Thoracic aorta endothelial cell (primary cell): ENCODE measurements at places on chromosomes 1 and 21. TPM values are rescaled to one million over a fixed set of nuclear protein-coding genes. Genes with fewer than 3 reads are reported as not detected.

The LIPI gene
- total RNA-seq: not detected in 2 replicates

The CFAP57 gene
- total RNA-seq: 0.14 and 0.53 TPM in 2 replicates

The LRRC8B gene
- 21.6 and 28.9 TPM in 2 replicates for total RNA-seq

The ATXN7L2 gene
- 2.8 and 2.9 TPM in 2 replicates for total RNA-seq

The PLA2G2D gene
- not detected in 2 replicates for total RNA-seq

The ITPKB gene
- total RNA-seq: 47.1 and 47.6 TPM in 2 replicates

The PLEKHO1 gene
- total RNA-seq: 28.6 and 33.2 TPM in 2 replicates

The SLFNL1 gene
- 0.27 and 0.29 TPM in 2 replicates for total RNA-seq

The CHIA gene
- not detected in 2 replicates for total RNA-seq

The VSIG8 gene
- not detected in 2 replicates for total RNA-seq

The NCAM2 gene
- total RNA-seq: 0.13 and 0.22 TPM in 2 replicates
